Hypothalamus (tissue), 51 donors: ENCODE measurements at places on chromosomes 2 and 18.

- DNase-seq: no peak
Measured at GRCh38 chr2:211404098-211404497, 847.7 kb downstream of the CPS1 start.

DNA sequence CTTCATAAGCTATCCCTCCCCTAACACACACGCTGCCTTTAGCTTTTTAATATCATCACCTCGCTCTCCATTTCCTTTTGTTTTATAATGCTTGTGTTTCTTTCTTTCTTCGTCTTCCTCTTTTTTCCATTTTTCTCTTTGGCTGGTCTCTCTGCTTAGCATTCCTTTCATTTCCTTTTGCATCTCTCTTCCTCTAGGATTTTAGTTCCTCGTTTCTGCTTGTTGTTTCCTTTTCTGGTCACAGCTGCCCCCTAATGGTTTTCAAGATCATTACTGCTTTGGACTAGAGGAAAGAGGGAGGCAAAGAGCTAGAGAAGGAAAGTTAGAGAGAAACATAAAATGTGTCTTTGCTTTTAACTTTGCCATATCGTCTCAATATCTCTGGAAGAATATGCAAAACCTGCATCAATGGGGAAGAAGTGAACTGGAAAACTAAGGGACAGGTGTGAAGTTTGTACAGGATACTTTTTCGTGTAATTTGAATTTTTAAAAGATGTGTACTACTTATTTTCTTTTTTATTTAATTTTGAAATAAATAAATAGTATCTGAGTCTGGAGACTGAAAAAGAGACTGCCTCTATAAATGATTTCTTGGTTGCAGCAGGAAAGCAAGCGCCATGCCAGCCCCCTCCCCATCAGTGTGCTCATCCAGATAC is 6.3 kb upstream of the NRP2 start:
- no peak for DNase-seq

DNA sequence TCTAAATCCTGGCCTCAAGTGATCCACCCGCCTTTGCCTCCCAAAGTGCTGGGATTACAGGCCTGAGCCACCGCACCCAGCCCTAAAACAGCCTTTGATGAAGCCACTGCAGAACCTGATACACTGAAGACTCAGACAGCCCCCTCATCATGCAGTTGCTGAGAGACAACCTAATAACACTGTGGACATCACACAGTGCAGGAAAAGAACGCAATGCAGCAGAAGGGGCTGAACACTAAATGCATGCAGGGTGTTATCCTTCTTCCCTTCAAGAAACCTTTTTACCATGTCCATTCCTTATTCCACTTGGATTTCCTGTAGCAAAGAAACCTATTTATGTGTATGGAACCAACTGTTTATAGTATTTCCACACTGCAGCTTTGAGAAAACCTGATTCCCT is 35.7 kb downstream of the MGAT4A start:
- no peak for DNase-seq

DNA sequence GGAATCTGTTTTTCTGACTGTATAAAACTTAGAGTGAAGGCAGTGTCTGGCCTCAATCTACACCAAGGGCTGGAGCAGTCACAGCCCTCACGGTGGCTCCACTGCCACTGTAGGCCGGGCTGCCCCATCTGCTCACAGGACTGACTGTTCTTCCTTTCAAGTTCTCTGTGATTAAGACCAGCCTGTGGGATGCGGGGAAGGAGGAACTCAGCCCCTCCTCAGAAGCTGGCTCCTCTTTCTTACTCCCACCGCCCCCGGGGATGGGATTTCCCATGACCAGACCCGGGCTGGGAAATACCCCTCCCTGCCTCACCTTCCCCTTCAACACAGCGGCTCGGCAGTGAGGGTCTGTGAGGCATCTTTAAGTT is 106.0 kb downstream of the COPS8 start:
- no peak for DNase-seq

- DNase-seq: no peak
Measured at GRCh38 chr18:34848156-34848555, 138.1 kb downstream of the DTNA start.

- DNase-seq: no peak
Measured at GRCh38 chr2:127683757-127684156, 8.4 kb upstream of the LIMS2 start.

DNA sequence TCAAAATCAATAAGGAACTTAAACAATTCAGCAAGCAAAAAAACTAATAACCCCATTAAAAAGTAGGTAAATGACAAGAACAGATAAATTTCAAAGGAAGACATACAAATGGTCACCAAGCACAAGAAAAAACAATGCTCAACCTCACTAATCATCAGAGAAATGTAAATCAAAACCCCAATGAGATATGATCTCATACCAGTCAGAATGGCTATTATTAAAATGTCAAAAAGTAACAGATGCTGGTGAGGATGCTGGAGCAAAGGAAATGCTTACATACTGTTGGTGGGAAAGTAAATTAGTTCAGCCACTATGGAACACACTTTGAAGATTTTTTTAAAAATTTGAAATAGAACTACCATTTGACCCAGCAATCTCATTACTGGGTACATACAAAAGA is 538.0 kb downstream of the TMX3 start:
- no peak for DNase-seq

DNA sequence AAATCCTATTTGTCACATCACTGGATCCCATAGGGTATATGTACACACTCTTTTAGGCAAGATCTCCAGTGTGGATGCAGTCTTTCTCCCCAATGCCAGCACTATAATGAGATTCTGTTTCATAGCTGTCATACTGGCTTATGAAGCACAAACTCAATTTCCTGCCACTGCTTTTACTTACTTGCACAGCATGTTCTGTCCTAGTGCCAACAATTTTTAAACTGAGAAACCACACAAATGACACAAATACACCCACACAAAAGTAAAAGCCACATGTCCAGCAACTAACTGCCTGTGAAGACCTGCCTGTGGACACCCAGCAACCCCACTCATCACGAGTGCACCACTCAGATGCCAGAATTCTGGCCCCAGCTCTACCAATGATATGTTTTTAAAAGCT is 29.6 kb upstream of the RNU4ATAC start:
- no peak for DNase-seq

DNA sequence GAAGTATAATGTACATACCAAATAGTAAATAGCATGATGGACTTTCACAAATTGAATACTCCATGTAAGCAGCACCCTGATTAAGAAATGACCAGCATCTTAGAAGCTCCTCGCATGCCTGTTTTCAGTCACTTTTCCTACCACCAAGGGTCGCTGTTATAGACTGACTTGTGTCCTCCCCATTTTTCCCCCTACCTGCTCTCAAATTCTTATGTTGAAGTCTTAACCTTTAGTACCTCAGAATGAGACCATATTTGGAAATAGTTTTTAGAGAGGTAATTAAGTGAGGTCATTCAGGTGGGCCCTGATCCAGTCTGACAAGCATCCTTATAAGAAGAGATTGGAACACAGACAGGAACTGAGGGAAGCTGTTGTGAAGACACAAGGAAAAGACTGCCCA is 125.9 kb downstream of the LYPD6 start:
- no peak for DNase-seq

DNA sequence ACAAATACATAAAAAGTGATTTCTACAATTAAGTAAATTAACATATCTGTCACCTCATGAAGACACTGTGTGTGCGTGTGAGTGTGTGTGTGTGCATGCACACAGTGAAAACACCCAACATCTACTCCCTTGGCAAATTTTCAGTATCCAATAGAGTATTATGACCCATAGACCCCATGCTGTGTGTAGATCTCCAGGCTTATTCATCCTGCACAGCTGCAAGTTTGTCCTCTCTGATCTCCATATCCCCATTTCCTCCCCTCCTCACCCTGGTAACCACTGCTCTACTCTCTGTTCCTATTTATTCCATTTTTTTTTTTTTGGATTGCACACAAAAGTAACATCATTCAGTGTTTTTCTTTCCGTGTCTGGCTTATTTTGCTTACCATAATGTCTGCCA is 391.0 kb downstream of the SOX11 start:
- no peak for DNase-seq

GRCh38 chr18:79512461-79513380 is 117.0 kb downstream of the NFATC1 start:
- no peak for DNase-seq

GRCh38 chr18:55219823-55220222 is 260.6 kb upstream of the CCDC68 start:
- DNase-seq: no peak

DNA sequence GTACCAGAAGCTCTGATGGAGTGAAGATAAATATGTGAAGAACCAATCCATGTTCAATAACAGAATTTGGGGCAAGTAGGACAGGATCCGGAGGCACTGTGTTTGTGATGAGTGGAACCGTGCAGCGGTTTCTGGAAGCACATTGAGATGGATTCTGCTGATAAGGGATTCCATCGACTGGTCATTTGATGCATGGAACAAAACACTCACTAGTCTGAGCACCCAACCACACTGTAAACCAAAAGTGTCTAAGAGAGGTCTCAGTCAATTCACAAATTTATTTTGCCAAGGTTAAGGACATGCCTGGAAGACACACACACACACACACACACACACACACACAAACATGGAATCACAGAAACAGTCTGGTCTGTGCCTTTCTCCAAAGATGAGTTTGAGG is 459.5 kb downstream of the FBXO15 start:
- no peak for DNase-seq

DNA sequence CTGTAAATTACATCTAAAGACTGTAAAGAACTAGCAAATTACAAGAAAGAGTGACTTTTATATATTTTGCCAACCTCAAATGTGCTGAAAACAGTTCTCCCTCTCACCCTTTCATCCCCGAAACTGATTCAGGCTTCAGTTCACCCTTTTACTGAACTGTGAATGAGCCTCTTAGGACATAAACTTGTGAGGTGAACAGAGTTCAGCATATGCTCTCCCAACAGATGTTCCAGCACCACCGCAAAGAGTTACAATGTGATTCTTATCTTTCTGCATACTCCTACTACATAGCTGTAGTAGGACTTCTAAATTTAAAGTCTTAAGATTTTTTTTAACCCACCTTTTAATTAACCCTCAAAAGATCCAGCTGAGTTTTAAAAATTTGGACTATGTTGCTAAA is 1.2 kb upstream of the ZCCHC2 start:
- no peak for DNase-seq

DNA sequence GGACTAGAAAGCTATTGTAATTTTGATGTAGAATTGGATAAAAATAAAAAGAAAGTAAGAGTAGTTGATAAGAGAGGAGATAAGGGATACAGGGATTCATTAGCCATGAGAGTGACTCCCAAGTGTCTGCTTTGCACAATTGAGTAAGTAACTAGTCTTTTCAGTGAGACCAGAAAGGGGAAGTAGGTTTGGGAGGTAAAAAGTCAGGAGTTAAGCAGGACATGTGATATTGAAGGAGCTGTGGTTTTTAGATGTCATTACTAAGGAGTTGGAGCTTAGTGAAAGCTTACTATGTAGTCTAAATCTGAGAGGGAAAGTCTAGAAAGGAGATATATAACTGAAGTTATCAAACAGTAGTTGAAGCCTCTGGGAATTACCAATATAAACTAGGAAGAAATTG is 93.4 kb downstream of the SLC5A7 start:
- no peak for DNase-seq
